ENCODE measurements at places on chromosomes 5 and 9.

- DNase-seq, result no peak
Observed at GRCh38 chr9:84490206-84490841, 149.8 kb upstream of the SLC28A3 start.

GRCh38 chr5:151196556-151197290 lies 27.2 kb downstream of the CCDC69 start:
- DNase-seq, result no peak

GRCh38 chr9:6696178-6696577 lies 50.6 kb upstream of the GLDC start:
- no peak for DNase-seq

DNA sequence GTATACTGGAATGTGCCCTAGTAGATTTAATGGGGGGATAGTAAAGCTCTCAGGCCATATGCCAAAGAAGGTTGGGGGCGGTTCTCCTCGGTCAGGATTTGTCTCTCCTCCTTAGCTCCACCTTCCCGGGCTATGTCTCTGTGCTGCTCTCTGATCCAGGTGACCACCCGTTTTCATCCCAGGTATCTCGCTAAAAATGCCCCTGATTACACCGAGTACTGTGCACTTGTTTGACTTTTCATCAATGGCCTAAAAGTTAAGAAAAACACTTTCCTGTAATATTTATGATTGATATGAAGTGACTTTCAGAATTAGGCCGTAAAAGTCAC lies 724 bp downstream of the NDUFS6 start:
- DNase-seq, result no peak

DNA sequence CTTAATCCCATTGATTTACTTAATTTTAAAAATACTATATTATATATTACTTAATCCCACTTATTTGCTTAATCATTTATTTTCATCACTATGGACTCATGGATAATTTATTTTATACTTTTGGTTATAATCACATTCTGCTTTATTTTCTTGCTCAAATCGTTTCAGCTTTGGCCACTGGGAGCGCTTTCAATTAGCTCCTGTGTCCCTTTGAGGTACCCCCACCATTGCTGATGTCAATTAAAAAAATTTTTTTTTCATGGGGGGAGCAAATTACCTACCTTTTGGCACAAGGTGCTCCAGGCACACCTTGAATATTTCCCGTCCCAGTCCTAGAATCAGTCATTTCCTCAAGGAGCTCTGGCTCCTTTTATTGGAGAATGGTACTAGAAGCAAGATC lies 1.4 kb upstream of the TRIO start:
- DNase-seq, result no peak

- no peak for DNase-seq
Observed at GRCh38 chr9:77019236-77019925, at the start of gene FOXB2. TSS of gene FOXB2 (plus strand) at chr9:77019655. CDS start at chr9:77019655, 0 bp downstream.

- DNase-seq, result no peak
Observed at GRCh38 chr5:176606032-176606431, 3.9 kb downstream of the GPRIN1 start.

DNA sequence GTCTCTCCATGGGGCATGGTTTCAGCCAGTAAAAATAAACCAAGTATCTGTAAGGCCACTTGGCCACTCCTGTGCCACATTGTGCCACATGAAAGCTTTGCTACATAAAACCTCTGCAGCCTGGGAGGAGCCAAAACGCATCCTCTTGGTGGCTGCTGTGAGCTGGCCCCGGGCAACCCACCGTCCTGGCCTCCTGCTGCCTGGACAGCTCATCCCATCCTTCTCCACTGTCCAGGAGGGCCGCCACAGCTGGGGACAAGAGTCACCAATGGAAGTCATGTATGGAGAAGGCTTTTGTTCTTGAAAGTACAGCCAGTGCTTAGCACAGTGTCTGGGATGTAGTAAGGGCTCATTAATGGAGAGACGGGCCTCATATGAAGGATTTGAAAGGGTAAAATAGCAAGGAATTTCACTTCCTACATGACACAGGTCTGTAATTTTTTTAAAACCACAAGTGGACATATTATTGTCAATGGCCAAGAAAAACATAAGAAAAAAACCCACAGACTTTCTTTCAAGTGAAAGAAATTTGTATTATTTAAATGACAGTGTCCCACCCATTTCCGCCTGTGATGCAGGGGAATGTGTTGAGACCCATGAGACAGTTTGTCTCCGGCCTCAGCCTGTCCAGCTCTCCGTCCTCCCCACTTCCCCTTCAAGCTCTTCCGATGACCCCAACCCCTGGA lies 6.6 kb downstream of the PTGES start:
- no peak for DNase-seq

GRCh38 chr5:124713595-124713994 lies 32.8 kb downstream of the ZNF608 start:
- DNase-seq, result no peak
